ENCODE measurements at places on chromosomes 11 and 22.

GRCh38 chr22:24187731-24188644 is 6.7 kb downstream of the SUSD2 start:
- no peak for DNase-seq

- peak; percentile 97 for DNase-seq
Measured at GRCh38 chr22:30423959-30424533, 1.5 kb upstream of the MTFP1 start.

DNA sequence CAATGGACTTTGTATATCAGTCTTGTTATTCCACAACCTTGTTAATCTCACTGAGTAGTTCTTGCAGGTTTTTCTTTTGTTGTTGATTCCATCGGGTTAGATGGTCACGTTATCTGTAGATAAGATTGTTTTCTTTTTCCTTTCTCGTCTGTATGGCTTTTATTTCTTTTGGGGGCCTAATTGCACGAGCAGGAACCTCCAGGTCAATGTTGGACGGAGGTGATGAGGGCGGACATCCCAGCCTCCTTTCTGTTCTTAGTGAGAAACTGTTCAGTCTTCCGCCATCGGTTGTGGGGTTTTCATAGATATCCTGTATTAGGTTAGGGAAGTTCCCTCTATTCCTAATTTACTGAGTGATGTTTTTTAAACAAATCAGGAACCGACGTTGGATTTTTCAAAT is 4.8 kb upstream of the PRR33 start:
- no peak for DNase-seq

DNA sequence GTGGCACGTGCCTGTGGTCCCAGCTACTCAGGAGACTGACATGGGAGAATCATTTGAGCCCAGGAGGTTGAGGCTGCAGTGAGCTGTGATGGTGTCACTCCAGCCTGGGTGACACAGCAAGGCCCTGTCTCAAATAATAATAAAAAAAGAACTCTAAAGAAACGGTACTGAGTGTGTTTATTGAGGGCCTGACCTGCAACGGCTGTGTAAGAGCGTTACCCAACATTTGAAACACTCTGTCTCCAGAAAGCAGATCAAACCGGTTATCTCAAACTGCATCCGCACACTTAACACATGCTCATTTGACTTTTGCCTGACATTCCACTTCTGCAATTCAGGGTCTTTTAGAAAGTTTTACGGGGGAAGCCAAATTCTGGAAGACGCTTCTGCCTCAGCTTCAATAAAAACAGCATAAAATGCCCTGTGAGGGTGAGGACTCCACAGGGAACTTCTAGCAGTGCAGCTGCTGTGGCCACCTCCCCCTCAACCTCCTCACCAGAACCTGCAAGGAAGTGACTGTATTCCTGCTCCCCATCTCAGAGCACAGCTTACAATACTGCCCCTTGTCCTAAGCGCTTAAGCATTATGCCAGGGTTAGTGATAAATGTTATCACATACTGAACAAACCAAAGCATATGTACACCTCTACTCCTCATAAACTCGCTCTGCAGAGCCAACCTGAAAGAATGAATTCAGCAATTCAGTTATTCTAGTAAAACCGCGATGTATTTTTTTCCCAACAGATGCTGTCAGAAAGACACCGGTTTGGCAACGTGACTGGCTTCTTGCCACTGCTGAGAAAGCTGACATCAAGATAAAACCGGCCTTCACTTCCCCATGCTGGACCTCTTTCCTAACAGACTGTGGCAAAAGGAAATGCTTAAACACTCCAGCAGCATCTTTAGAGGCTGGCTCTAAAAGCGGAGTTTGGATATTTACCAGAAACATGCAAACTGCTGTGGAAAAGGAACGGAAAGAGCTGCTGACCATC is 52.2 kb downstream of the PRDM10 start:
- no peak for DNase-seq

- no peak for DNase-seq
Measured at GRCh38 chr22:29581799-29582198, 886 bp upstream of the NIPSNAP1 start.

DNA sequence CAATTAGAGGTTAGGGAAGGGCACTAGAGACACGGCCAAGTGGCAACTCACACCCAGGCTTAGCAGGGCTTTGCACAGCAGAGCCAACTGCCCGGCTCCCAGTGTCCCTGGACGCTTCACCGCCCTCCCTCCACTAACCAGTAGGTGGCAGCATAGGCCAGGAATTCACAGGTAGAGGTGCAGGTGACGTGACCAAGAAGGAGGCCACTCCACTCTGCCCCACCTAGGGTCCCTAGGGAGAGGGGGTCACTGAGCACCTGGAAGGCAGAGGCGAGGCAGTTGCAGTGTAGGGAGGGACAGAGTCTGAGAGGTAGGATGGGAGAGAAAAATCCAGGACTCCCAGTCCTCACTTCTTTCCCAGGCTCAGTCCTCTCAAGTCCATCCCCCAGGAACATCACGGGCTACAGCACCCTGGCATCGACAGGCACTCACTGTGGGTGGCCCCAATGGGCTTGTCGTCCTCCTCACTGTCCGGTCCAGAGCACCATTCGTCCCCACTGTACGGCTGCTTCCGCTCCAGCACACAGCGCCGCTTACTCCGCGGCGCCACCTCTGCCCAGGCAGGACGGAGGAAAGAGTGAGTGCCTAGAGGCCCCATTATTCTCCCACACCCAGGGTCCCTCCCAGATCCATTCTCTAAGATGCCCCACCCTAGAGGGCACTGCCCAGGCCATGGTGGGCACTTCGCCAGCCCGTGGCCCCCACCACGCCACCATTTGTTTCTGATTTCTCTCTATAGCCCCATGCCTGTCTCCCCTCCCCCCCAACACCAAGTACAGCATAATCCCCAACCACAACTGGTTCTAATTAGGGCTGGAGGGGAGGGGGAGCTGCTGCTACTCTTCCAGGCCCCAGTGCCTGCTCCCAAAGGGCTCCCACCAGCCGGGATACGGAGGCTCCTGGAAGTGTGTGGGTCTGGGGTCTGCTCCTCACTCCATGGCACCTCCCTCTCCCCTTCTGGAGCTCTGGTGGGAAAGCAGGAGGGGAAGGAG is 18.4 kb downstream of the BCL9L start:
- DNase-seq = peak; percentile 75

DNA sequence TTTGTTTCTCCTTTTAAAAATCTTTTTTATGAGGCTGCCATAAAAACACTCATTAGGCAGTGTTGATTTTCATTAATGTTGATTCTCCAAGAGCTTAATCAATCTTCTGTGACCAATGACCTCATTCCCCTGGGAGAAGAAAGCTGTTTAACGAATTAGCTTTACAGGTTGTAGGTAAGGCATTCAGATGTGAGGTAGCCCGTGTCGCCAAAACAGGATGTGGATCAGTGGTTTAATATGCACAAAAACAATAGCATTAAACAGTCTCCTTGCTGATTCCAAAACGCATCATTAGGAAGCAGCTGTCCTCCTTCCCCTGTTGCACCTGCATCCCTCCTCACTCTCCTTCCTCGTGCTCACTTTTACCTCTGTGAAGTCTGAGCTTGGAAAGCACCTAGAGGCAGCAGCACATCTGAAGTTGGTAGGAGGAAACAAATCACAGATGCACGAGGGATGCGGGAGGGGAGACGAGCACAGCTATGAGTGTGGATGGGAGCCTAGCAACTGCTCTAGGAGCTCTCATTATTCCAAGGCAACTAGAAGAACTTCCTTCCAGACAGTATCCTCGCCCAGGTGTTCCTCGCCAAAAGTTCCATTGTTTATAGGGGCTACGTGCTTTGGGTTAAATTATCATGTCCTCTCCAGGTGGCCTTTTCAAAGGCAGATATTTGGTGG is 179.4 kb upstream of the SNX19 start:
- no peak for DNase-seq

DNA sequence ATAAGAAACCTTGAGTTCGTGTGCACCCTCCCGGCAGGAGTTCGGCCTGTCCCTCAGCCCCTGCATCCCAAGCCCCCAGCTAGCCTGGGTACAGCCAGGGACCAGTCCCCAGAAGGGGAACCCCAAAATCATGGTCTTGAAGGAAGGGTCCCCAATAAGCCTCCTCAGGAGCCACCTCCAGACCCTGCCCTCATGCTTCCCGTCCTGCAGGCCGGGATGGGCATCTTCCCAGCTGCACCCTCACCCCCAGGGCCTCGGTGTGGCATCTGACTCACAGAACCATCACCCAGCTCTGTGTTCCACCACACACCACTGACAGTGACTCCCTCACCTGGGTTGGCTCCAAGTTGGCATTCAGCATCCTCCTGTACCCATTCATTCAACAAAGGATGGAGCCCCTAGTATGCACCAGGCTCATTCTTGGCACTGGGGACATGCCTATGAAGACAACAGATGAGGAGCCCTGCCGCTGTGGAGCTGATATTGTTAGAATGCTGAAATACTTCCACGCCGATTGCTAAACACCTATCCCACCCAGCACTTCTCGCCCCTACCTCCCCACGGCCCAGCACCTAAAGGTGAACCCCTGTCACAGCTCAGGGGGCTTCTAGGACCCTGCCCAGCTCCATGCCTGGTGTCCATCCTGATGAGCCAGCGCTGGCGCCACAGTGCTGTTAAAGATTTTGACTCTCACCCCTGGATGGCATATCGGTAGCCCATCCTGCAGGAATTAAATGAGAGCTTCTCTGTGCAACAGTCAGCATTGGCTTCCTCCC is 77.8 kb downstream of the BUD13 start:
- DNase-seq = no peak

DNA sequence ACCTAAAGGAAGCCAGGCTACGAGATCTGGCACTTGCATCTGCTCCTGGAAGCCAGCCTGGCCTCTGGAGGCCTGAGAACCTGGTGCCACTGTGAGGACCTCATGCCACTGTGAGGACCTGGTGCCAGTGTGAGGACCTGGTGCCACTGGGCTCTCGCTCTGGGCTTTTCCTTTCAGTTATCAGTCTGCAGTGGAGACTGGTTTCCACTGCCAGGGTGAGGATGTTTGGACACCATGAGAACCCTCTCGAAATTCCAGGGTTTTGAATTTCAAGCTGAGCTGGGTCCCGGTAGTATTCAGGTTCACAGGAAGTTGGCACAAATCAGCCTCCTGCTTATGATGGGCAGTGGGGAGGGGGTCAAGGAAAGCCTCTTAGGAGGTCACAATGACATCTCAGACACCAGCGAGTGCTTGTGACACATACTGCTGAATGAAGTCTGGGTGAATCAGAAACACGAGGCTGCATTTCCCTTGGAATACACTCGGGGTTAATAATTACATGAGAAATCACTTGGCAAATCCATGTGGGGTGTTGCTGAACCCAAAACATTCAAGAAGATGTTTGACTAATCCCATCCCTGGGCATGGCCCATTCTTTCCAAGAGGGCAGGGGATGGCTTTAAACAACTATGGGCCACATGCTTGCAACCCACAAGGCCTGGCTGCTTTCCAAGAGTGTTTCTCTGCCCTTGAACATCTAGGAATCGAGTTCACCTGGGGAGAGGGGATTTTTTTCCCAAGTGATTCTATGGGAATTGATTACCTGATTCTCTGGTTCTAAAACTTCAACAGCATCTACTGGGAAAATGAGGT is 60.2 kb downstream of the LINC01488 start:
- no peak for DNase-seq

DNA sequence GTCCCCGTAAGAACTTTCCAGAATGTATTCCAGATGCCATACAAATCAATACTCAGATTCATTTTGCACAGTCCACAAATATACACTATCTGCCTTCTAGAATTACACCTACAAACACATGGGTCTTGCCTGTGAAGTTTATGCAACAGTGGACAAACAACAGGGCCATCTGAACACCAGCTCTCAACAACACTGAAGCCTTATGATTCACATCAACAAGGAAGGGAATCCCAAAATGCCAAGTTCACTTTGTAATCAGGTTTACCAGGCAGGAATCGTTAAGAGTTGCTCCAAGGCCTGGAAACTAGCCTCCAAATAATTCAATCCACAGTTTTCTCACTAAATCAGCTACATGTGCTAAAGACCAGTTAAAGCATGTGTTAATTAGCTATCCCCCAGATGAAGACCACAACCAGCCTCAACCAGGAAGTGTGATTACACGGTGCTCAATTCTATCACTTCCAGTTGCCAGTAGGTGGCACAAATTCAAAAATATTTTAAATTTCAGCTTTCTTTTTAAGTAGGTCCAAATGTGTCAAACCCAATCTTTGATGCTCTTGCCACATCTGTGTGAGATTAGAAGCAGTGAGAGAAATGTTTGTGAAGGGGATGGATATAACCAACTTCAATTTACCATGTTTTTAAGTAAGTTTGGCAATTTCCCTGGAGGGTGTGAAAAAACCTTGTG is 139.1 kb upstream of the BDNF start:
- DNase-seq = no peak

- DNase-seq = no peak
Measured at GRCh38 chr11:120208777-120209176, 2.1 kb upstream of the OAF start.

GRCh38 chr11:133515107-133515506 is 17.2 kb downstream of the OPCML start:
- no peak for DNase-seq

DNA sequence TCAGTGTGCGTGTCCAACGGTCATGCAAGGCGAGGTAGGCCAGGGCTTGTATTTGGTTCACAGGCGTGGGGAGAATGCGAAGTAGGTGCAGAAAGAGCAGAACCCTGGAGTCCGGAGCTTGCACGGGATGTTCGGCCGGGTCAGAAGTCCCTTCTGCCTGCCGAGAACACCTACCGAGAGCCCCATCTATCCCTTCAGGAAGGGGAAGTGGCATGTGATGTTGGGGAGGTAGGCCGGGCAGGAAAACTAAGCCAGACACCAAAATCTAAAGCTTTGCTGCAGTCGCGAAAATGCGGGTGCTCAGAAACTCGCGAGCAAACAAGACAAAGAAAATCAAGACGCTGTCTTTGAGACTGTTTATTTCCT is 435 bp upstream of the TAF6L start:
- no peak for DNase-seq

DNA sequence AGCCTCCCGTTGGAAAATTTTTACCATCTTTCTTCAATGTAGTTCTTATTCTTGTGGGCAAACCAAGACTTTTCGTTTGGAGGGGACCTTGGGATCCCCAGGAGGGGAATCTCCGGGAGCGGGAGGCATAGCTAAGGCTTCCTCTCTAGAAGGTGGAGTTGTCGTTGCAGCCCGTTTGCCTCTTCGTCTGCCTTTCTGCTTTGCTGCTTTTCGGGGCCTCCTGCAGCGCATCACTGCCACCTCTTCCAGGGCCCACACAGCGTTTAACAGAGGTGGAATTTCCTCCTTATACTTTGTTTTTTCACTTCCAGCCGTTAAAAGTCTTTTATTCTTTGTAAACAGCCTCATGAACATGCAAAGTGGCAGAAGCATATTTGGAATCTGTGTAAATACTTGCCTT is 3.5 kb upstream of the IFITM3 start:
- no peak for DNase-seq

DNA sequence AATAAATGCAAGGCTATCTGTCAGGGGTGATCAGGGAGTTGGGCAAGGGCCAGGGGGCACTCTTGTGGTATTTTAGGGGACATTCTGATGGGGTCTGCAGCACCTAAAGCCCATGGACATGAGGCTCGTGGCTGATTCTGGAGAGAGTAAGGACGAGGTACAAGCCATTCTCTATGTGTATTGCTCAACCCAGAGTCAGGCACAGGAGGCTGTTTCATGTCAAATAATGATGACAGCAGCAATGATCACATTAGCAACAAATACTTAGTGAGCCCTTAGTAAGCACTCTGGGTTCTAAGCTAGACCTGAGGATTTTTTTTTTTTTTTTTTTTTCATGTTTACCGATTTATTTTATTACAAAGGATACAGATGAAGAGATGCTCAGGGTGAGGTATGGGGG is 83.5 kb upstream of the THY1 start:
- DNase-seq = no peak
